ENCODE measurements at places on chromosomes 12 and 14. TPM values are rescaled to one million over a fixed set of nuclear protein-coding genes. Genes with fewer than 3 reads are reported as not detected.

DNA sequence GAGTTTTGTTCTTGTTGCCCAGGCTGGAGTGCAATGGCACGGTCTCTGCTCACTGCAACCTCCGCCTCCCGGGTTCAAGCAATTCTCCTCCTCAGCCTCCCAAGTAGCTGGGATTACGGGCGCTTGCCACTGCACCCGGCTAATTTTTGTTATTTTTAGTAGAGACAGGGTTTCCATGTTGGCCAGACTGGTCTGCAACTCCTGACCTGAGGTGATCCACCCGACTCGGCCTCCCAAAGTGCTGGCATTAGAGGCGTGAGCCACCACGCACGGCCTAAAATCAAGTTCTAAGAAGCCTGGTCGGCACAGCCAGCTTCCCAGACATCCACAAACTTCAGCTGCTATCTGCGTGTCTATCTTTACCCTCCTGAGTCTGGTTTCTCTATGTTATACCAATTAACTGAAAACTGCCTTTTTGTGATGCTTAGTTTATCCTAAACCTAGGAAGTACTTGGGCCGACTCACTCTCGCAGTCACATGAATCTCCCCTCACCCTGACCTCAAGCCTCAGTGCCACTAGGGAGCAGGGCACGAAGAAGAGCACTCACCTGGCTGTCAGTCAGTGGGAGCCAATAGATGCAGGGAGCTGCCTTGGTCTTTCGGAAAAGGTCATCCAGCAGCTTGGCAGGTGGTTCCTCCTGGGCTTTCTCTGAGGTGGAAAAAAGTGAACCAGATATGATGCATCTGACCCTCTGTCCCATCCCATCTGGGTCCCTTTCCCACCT, 3.4 kb upstream of the CDH24 start:
- DNase-seq, result no peak

DNA sequence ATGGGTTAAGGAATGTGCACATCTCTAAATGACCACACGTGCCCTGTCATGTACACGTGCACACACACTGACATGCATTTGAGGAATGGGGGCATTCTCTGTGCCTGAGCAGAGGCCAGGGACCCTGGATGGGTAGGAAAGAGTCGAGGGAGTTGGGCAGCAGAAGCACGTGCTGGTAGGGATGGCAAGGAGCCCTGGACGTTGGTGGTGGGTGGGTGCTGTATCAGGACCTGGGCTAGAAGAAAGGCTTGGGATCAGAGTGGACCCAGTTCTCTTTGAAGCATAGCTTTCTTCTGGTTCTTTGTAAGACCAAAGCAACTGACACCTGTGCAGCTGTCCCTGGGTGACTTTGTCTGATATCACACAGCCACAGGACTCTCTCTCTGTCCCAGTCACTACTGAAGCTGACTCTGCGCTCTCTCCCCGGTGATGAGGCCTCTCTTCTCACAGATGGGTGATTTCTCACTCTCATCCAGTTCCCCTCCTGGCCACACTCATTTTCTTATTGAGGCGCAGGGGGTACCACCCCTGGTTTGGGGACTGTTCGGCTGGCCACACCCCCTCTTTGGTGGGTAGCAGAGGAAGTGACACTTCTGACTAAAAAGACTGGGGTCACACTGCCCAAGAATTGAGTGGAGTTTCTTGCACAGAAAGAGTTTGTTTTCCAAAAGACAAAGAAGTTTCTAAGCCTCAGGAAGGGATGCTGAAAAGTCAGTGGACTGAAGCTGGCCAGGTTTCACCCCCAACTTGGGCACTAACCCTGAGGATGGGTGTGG, 171.7 kb upstream of the RTL1 start:
- DNase-seq, result peak; percentile 28

DNA sequence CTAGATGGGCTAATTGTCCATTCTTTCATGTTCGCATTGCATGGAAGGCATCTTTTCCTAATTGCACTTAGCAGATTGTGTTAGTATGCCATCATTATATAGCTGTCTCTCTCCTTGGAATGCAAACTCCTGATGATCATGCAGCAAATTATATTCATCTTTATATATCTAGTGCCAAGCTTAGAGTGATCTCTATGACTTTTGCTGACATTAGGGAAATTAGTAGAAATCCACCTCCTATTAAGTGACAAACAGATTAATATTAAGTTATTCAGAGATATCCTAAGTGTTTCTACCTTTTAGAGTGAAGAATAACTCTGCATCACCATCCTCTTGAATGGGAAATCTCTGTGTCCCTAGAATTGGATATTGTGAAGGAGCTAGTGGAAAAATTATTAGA, 185.6 kb downstream of the FOXG1 start:
- DNase-seq, result no peak

GRCh38 chr12:27332407-27332713, 276 bp upstream of the BMAL2 start:
- no peak for DNase-seq

- DNase-seq, result no peak
These were observed 138.1 kb upstream of the CPM start for GRCh38 chr12:69071091-69071370.

- no peak for DNase-seq
These were observed 34.2 kb upstream of the TCL1B start for GRCh38 chr14:95651821-95652583.

DNA sequence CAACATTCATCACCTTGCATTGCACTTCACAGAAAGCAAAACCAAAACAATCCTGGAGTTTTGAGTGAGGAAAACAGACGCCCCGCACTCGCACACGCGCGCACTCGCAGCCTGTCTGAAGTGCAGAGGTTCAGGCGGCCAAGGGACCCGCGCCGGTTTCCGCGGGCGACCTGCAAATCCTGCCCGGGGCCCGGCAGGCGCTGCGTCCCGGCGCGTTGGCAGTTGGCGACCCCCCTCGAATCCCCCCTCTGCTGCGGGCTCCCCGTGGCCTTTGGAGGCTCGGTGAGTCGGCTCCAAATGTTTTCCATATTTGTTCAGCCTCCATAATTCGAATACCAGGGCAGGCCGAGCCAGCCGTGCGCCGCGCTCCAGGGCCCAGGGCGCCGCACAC, at the start of gene SSPN:
Gene SSPN, plus strand, starts transcription at position 324 of the 391 bp plus-strand sequence. CDS start 100 bp downstream, outside the sequence.
- DNase-seq, result no peak

DNA sequence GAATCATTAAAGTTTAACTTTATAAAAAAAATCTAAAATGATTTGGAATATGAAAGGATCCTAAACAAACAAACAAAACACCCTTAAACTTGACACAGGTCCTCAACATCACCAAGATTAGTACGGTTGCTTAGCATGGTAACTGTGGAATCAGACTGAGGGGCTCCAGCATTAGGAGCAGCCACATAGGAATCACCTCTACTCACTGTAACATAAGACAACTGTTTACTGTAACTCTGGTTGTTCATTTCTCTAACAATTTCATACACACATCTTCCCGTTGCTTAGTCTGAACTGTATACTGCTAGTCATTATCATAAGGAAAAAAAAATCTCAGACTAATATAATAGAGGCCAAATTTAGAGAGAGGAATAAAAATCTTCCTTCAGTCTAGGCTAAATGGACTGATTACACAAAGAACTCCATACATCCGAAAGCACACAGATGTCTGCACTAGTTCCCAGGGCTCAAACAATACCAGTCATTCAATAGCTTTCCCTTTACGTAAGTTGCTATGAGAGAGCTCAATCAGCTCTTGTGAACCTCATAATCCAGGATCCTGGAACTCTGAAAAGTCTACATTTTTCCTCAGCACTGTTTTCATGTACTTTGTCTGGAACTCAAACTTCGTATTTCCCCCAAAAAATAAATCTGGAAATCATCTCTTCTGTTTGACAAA, 26.0 kb downstream of the LRP6 start:
- no peak for DNase-seq

The AKAP3 gene
- total RNA-seq, result 1.6 TPM

DNA sequence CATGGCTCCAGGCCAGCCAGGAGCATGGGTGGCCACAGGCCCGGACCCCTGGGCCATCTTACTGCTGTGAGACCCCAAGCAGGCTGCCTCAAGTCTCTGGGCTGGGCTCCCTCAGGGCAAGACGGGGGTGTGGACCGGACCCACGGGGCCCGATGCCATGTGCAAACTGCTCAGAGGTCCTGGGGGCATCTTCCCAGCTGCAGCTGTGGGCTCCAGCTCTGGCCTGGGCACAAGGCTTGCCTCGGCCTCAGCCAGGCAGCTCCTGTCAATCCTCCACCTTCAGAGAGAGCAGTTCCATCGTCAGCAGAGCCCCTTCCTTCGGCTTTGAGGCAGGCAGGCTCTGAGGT, 12.4 kb upstream of the GPR132 start:
- no peak for DNase-seq
